ENCODE measurements at places on chromosomes 5 and 9.

DNA sequence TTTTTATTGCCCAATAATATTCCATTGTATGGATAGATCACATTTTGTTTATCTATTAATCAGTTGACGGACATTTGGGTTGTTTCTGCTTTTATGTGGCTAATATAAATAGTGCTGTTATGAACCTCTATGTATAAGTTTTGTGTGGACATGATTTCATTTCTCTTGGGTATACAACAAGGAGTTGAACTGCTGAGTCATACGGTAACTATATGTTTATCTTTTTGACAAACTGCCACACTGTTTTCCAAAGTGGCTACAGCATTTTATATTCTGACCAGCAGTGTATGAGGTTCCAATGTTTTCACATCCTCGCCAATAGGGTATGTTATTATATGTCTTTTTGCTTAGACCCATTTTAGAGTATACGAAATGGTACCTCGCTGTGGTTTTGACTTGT lies 264.3 kb downstream of the RFX3 start:
- no peak for DNase-seq

DNA sequence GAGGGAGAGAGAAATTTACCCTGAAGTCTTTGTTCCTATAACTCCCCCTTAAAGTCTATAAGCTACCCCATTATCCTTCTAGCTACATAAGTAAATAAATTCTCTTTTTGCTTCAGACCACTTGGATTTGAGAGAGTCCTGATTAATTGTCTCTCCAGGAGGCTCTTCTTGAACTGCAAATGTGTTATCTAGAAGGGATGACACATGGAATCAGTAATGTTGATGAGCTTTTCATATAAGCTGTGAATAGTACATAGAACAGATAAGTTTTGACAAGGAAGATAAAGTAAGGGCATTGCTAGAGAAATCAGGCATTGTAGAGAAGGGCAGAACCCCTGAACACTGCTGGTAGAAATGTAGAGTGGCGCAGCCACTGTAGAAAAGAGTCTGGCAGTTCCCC lies 42.5 kb upstream of the GNPDA1 start:
- DNase-seq: no peak

GRCh38 chr5:2582507-2582906 lies 169.0 kb downstream of the IRX2 start:
- DNase-seq: no peak

GRCh38 chr5:138925090-138925635 lies 50.0 kb upstream of the LRRTM2 start:
- no peak for DNase-seq

DNA sequence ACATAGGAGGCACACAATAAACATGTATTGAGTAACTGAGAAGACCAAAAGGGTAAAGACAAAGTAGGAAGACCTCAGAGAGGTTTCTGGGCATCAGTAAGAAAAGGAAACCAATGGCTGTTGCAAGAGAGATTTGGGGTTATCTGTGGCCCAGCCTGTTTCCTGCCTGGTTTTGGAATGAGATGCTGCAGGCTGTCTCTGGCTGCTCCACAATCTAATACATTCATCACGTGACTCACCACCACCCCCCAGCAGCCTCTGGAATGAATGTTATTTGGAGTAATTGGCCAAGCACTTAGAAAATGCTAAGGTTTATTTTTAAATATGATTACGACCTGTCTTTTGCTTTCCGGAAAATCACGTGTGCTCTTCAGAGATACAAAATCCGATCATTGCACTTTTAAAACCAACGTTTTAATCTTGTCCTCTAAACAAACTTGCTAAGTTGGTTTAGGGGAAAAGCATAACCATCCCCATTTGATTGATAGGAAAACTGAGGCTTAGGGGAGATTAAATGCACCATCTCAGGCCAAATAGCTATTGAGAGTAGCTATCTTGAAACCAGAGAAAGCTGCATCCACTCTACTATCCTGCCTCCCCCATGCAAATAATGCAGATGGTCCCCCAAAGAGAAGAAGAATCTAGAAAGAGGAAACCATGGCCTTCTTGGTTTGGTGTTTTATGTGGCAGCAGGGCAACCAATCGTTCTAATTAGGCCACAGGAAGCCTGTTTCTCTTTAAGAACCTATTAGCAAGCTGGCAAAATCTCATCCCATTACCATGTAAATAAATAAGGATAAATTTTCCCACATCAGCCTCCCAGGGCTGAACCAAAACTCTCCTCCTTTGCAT lies 151.8 kb upstream of the ADRA1B start:
- no peak for DNase-seq

- DNase-seq: no peak
These were observed 49.9 kb downstream of the LRRTM2 start for GRCh38 chr5:138824924-138825863.

DNA sequence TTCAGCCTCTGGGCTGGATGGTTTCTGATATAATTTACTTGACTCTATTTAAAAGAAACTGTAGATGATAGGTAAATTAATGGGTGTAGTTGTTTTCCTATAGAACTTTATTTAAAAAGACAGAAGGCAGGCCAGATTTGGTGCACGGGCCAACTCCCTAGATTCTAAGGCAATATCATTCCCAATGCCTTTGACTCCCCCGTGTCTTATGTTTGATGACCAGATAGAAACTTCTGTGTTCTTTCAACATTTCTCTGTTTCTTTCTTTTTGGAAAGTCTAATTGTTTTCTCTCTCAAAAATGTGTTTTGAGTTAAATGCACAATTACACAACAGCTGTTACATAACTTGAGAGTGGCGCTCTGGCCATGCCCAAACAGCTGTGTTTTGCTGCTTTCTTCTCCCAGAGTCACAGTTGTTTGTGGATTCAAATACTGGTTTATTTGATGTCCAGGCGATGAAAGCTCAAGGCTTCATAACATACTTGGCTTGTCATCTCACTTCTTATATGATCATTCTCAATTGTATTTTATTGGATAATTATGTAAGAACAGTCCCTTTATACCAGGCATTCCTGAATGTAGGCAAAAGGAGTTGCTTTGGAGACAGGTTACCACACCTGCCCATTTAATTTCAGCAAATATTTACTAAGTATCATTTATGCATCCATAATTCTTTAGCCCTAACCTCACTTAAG lies 1.7 kb upstream of the ALDH1A1 start:
- no peak for DNase-seq

DNA sequence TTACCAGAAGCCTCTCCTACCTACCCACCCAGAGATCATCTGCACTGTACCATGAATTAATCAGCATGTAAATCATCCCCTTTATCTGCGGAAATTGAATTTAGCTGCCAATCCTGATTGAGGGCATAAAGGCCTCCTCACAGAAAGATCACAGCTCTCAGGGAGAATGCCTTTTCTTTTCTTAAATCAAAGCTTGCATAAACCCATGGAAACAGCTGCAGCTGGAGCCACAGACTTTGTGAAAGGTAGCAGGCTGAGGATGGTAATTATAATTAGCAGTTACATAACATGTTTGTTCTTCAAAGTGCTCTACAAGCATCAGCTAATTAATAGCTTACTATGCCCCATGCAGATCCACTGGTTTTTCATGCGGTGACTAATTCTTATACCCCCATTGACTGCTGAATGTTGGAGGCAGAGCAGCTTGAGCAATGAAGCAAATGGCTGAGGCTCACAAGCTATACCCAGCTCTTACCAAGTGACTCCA lies 54.6 kb downstream of the SUSD1 start:
- DNase-seq: no peak

- DNase-seq: no peak
These were observed 129.4 kb upstream of the GPR151 start for GRCh38 chr5:146645342-146645741.

GRCh38 chr9:105957830-105958229 lies 263.5 kb downstream of the TMEM38B start:
- DNase-seq: no peak

GRCh38 chr5:176740131-176740701 lies 70.1 kb upstream of the UNC5A start:
- DNase-seq: no peak

DNA sequence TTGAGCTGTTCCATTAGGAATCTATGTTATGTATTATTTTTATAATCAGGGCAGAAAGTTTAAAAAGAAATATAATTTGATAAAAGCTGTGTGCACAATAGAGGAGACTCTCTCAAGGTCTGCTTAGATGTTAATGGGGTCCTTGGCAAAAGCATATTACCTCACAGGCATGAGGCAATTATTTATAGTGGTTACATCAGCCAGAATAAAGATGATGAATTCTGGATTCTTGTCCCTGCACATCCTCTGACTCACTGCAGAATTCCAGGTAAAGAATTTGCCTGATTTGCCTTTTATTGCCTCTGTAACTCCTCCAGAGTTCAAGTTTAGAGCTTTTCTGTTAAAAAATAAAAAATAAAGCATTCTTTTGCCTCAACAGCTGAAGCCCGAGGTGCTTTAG lies 253.6 kb downstream of the MAST4 start:
- DNase-seq: no peak

- DNase-seq: no peak
These were observed 94.6 kb downstream of the ZNF608 start for GRCh38 chr5:124651663-124652513.

DNA sequence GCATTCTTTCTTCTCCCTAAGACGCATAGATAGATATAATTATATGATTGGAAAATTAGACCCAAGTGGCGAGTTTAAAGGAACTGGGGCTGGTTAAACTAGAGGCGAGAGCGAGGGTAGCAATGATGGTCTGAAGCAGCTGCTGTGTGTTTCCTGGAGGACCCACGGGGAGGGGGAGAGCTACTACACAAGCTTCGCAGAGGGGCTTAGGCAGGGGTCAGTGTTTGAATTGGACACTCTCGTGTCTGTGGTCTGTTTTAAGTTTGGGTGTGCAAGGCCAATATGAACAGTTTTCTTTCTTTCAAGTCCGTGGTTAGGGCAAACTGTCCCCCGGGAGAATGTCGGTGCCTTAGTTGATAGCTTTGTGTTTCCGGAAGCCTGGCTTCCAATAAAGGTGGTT lies 43.1 kb downstream of the PDZD2 start:
- no peak for DNase-seq

GRCh38 chr5:42801516-42802166 lies 10.1 kb downstream of the SELENOP start:
- no peak for DNase-seq

GRCh38 chr5:33816791-33817190 lies 75.0 kb downstream of the ADAMTS12 start:
- DNase-seq: no peak

DNA sequence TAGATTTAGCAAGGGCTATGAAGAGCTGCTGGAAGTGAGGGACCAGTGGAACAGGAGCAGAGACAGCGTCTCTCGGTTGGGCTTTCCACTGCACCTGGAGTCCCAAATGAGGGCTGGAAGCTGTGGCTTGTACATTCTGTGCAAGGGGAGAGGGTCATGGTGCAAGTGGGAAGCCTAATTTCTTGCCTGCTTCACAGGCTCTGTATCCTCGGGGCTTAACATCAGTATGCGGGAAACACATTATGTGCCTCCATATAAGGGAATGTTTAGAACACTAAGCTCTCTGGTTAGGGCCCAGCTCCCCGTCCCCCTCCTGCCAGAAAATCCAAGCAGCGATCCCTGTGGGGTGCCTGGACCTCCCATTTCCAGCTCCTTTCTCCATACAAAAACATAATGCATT lies 89.0 kb upstream of the NIPAL4 start:
- no peak for DNase-seq

DNA sequence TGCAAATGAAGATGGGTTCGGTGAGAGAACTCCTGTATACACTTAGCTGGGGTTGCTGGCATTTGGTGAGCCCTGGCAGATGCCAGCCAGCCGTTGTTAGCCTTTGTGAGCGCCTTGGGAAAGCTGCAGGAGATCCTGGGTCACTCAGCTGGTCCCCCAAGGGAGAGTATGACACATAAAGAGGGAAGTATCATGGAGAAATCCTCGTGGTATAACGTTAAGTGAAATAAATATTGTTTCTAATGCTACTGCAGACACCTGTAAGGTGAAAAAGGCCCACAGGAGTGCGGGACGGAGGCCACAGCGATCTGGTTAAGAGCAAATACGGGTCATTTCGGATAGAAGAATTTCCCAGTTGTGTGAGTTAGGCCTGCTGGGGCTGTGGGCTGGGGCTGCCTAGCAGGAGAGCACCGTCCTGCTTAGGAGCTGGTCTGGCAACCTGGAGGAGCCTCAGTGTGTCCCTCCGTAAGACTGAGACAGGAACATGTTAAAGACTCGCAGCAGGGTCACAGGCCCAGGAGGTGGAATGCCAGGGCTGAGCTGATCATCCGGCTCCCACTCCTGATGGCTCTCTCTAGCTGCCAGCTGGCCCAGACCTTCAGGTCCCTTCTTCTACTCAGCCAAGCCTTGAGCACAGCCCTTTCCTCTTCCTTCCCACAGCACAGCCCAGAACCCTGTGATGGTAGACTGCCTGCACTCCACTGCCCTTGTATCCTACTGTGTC lies 4.9 kb downstream of the NKX2-5 start:
- DNase-seq: no peak

DNA sequence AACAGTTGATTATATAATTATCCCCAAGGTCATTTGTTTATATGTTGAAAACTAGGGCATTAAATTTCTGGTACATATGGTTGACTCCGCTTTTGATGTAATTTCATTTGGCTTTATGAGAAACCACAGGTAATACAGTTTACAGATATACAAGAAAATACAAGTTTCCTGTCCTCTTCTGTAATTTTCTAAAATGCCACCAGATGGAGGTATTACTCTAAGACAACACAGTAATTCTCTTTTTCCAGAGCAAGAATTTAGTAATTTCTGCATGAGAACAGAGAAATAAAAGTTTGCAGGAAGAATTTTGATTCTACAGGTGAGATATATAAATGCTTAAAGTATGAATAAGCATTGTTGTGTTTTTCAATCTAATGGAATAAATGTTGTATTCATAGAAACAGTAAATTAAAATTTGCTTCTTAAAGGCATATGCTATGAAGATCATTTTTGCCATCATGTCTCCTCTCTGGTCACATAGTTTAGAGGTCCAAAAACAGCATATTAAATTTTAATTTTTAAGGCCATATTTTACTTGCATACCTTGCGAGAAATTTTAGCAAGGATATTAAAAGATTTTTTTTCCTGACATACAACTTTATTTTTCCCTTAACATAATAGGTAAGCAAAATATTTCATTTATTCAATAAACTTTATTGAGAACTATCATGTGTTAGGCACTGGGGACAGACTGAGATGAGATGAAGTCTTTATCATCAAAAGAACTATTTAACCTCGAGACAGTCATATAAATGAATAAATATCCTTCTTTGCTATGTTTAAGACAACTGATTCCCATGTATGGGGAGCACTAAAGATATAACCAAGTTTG lies 22.7 kb downstream of the CHD1 start:
- no peak for DNase-seq

All from SW 1271 (cell line).